ENCODE measurements at places on chromosomes 7 and 10.

- DNase-seq, result no peak
Observed at GRCh38 chr10:59363446-59363958, 1.2 kb upstream of the FAM13C start.

- no peak for DNase-seq
Observed at GRCh38 chr10:19611775-19612174, 204.5 kb upstream of the PLXDC2 start.

- DNase-seq, result no peak
Observed at GRCh38 chr7:94434042-94434441, 39.3 kb downstream of the COL1A2 start.

DNA sequence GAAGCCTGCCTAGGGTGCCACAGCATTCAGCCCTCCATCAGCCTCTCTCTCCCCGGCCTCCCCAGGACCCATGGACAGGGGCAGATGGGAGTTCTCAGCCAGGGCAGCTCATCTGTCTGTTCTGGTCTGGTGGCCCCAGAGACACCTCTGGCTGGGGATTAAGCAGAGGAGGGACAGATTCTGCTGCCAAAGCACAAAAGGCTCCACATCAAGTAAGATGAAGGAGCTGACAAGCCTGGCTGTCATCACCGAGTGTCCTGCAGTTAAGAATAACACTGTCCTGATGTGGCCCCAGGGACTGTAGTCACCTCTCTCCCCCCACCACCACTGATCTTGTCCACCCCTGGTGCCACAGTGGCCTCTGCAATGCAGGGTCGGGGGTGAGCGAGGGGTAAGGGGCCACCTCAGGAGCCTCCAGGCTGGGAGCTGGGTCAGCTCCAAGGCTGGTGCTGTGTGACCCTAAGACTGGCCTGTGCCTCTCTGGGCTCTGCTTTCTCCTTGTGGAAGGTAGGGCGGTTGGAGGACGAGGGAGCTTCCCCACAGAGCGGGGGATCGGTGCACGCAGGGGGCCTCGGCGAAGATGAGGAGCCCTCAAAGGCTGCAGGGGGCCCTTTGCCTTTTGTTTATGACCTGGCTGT, 18.7 kb downstream of the C10orf105 start:
- DNase-seq, result no peak

DNA sequence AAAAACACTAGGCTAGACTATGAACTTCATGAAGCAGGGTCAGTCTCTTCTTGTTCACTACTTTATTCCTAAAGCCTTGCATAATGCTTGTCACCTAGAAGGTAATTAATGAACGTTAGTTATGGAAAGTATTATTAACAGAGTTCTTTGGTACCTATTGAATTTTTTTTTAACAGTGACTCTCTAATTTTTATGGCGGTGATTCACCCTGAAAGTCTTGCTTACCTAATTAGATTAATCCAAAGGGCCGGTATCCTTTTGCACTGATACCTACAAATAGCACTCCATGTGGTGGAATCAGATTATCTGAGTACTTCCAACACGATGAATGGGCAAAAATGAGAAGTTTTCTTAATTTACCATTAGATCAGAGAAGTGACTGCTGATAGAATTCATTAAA, 31.7 kb downstream of the STAM start:
- no peak for DNase-seq
